ENCODE measurements at places on chromosomes 7 and 10.
A peak's percentile ranks its signal among the peaks of the same experiment; 100 is the strongest.

GRCh38 chr7:104883248-104883717, 130.7 kb upstream of the KMT2E start:
- DNase-seq, result peak; percentile 4

DNA sequence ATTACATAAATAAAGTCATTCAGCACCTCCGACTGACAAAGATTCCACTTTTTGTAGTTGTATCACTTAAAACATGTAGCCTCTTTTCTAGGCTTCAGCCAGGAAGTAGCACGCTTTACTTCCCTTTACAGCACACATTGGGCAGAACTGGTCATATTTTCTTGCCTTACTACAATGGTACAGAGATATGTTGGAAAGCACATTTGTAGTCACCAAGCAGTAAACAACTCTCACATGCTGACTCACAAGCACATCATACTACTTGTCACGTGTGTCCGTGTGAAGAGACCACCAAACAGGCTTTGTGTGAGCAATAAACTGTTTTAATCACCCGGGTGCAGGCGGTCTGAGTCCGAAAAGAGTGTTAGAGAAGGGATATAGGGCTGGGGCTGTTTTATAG, 1071.8 kb downstream of the DNAJB9 start:
- no peak for DNase-seq

DNA sequence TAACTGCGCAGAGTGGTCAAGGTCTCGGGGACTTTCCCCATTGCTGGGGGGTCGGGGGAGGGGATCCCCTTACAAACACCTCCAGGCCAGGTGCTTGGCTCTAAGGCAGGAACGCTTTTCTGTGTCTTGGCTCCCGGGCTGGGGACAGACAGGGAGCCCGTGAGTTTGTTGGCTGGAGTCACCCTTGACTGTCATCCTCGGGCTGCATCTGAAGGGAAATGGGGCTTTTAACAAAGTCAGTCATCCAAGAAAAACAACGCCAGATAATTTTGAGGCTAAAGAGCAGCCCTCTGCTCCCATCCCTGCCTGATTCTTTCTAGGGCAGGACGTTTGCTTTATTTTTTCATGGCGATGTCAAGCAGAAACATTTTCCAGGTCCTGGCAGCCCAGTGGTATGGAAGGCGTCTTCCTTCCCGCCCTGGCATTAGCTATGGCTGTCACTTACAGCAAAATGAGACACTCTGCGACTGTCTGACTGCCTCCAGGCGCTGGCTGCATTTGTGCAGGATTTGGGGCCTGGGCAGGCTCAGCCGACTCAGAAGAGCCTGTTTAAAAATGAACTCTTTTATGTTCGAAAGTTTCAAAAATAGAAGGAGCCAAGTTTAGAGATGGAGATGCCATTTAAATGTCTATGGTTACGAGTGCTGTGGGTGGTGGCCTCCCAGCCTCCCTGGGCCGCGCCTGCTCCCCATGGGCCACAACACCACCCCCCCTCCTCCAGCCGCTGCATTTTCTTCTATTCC, 54.7 kb upstream of the TNS3 start:
- no peak for DNase-seq

DNA sequence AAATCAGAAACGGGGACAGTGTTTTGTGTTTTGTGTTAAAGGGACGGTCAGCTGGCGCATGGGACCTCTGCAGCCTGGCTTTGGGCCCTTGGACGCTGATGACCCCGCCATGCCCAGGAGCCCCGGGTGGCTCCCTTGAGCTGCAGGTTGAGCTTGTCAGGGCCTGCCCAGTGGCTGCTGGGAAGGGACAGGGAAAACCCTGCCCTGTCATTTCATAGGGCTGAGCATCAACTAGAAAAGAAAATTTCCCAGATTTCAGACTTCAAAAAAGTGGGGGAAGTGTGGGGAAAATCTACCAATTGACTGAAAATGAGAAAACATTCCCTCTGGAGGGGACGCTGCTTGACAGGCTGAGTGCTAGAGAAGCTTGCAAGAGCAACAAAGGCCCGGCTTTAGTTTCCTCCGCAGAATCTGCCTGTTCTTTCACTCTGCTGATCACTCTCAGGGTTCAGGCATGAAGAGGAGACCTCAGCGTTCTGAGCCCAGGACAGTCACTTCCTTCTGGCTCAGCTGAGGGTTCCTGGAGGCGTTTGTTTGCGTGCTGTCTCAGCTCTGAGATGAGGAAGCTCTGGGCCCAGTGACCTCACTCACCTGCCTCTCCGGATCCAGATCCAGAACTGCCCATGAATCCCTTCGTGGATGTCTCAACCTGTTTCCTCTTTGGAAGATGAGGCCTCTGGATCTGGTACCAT, 18.6 kb upstream of the DNAJB6 start:
- DNase-seq, result no peak

DNA sequence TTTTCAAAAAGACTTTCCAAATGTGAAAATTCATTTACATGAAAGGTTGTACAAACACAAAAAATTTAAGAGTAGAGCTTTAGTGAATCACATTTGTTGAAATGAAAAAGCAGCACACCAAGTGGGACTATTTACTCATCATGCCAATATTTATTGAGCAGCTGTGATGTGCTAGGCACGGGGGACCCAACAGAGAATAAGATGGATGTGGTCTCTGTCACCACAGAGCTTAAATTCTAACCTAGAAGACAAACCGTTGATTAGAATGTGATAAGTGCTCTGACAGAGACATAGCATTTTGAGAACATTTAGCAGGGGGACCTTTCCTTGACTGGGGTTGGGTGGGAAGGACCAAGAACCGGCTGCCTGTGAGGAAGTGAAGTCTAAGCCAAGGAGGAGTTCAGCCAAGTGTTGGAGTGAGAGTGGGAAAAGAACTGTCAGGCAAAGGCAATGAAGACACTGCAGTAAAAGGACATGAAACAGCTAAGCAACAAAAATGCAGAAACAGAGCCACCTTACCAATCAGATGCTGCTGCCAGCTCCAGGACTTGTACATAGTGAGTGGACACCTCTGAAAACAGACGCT, 19.1 kb downstream of the ADAM12 start:
- DNase-seq, result no peak

DNA sequence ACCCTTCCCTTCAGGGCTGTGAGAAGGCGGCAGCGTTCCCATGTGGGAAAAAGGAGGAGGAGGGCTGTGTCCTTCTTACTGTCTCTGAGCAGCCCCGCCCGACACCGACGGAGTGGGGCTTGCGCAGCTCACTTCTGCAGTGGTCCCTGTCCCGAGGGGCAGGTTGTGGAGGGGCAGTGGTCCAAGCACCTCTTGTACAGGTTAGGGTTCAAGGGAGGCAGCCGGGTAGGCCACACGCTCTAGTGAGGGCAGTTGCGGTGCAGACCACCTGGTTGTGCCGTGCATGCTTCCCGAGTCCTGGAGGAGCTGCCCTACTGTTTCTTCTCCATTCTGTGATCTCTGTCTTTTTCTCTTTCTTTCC, 32.8 kb downstream of the AGAP3 start:
- DNase-seq, result no peak

DNA sequence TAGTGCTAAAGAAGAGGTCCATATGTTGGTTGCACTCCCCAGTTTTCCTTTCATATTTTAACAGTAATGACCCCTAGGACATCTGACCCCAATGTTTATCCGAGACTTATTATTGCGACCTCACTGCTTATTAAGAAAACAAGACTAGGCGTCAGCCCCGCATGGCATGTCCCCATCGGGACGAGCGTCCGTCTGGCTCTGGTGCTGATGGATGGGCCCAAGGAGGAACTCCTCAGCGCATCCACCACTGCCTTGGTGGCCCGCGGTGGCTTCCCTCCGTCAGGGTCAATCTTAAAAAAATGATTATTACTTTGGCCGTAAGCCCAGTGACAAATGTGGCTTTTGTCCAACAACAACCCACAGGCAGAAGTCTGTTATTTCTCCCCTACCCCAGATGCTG, 40.1 kb upstream of the CXCL12 start:
- DNase-seq, result no peak

- DNase-seq, result no peak
These were observed 300.4 kb downstream of the AHR start for GRCh38 chr7:17598846-17599245.

GRCh38 chr10:88237896-88238614, 345.1 kb downstream of the RNLS start:
- DNase-seq, result no peak

DNA sequence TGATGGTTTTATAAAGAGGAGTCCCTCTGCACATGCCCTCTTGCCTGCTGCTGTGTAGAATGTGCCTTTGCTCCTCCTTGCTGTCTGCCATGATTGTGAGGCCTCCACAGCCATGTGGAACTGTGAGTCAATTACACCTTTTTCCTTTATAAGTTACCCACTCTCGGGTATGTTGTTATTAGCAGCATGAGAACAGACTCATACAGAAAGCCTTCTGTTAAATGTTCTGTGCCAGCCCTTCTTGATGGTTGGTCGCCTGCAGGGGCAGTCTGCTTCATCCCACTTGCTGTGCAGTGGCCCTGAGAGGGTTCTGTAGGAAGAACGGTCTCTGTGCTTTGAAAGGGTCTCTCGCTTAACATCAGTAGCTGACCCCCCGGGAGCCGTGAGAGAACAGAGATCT, 248.9 kb upstream of the IGFBP3 start:
- no peak for DNase-seq

DNA sequence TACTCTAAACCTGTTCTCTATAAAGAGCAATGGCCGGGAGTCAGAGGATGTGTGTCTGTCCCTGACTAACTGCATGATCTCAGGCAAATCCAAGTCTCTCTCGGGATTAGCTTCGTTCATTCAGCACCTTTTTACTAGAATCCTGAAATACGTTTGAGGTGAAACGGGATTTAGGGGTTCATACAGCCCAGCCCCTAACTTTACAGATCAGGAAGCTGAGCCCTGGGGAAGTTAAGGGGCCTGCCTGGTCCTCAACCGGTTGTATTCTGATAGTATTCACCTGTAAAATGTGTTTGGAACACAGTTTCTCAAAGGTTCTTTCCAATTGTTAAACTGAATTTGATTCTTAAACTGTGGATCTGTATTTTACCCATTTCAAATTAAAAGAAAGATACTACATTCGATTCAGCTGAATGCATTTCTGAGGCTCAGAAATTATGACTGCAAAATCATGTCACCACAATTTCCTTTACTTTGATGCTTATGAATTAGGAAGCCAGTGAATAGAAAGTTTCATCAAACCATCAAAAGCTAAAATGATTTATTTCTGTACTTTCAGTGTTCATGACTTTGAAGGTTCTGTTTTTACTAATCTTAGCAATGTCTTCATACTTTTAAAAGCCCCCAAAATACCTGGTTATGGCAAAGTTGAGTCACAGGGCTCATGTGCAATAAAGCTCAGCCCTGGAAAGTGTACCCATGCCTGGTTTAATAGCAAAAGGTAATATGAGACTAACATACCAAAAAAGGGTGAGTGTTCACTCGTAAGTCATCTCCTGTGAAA, 28.9 kb upstream of the EZH2 start:
- no peak for DNase-seq

DNA sequence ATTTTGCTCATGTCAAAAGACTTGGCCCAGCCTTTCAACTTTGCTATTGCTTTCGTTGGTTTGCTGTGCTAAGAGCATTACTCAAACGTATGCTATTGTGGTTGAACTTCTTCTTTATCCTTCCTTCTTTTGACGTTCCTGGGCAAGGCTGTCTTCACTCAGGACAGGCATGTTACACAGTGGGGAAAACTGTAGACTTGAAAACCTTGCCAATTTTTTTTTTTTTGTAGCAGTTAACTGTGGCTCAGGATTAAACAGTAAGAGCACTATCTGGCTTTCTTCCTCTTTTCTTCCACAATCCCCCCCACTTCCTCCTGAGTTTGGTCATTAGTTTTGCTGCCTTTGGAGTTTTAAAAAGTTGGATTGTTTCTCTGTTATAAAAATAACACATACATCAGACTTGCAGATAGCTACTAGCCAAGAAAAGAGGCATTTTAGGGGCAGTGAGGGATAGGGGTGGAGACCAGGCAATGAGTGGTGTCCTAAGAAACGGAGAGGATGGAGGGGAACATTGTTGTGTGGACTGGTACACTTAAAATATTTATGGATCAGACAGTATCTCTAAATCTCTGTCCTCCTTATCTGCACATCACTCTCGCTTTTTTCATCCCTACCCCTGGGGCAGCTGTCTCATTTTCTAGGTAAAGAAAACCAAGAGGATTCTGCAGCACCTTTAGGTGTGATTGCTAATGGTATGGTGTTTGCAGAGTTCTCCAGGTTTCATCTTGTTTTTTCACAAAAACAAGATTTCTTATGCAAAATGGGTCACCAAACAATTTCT, 181.7 kb downstream of the LRMDA start:
- DNase-seq, result peak; percentile 65

DNA sequence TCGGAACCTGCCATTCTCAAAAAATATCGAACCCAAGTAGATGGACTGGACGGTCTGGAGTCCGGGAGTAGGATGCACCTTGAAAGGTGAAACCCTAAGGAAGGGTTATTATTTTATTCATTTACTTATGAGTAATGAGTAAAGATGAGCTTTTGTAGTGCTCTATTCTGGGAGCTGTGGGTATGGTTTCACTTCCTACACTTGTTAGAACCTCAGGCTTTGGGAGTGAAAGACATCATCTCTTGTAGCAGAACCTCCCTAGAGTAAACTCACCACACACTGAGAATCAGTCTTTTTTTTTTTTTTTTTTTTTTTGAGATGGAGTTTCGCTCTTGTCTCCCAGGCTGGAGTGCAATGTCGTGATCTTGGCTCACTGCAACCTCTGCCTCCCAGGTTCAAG, 389.4 kb upstream of the AUTS2 start:
- no peak for DNase-seq

- no peak for DNase-seq
These were observed 12.8 kb downstream of the IFIT2 start for GRCh38 chr10:89314676-89315075.

DNA sequence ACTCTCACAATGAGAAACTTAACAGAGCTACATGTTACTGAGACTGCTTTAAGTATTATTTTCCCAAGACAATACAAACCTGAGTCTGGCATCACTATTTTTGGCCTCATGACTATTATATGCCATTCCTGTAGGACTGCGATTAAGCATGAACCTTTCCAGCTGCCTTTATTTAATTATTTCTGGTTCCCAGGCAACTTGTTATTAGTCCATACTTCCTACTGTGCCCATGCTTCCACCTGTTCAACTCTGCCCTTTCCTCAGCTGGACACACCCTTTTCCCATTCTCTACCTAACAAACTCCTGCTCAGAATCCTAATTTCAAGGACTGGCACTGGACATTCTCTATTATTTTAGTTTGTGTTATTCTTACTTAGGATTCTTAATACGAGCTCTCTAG, 8.1 kb upstream of the CROT start:
- DNase-seq, result no peak

GRCh38 chr10:127228195-127228787, 31.9 kb upstream of the INSYN2A start:
- DNase-seq, result no peak

DNA sequence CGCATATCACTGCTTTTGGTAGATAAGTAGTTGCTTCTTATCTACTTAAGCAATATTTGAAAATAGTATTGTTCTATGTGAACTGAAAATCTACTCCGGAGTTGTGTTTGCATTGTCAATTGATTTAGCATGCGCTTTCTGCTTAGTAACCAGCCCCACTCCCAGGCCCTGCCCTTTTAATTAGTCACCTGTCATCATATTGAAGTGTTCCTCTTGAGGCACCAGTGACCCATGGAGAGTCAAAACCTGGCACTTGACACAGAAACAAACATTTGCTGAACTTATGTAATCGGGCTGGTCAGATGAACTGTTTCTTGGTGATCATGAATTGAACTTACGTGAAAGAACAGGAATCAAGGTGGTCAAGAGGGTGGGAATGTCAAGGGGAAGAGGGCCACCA, 27.8 kb upstream of the CDHR3 start:
- no peak for DNase-seq

- no peak for DNase-seq
These were observed 28.9 kb upstream of the TRIM8 start for GRCh38 chr10:102615361-102615760.
